ENCODE measurements at places on chromosomes 2 and 18.

GRCh38 chr2:23836971-23837565 is 89.9 kb downstream of the ATAD2B start:
- H3K4me1 ChIP-seq, result no peaks in the 10 kb centered on the region
- no peak overlapping the region for H3K4me3 ChIP-seq
- H3K27me3 ChIP-seq, result no peaks in the 10 kb centered on the region
- DNase-seq, result no peak
- H3K27ac ChIP-seq, result no peak overlapping the region

DNA sequence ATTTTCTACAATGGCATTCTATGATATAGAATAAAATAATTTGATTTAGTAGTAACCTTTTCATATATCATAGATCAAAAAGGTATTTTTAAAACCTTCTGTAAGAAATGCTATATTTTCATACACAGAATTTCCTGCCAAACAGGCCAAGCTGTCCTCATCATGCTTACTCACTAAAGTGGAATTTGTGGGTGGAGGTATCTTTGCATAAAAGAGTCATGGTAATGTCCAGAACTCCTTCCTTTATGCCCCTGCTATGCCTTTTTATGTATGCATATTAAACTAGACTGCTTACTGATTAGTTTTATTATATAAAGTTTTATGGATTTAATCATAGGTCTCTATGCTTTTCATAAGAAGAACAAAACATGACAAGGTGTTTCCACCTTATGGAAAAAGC is 27.5 kb upstream of the MARCHF7 start:
- H3K36me3 ChIP-seq, result no peaks in the 10 kb centered on the region
- no peak overlapping the region for H3K27ac ChIP-seq
- H3K4me1 ChIP-seq, result peaks cover 9% of the 10 kb centered on the region
- DNase-seq, result no peak

DNA sequence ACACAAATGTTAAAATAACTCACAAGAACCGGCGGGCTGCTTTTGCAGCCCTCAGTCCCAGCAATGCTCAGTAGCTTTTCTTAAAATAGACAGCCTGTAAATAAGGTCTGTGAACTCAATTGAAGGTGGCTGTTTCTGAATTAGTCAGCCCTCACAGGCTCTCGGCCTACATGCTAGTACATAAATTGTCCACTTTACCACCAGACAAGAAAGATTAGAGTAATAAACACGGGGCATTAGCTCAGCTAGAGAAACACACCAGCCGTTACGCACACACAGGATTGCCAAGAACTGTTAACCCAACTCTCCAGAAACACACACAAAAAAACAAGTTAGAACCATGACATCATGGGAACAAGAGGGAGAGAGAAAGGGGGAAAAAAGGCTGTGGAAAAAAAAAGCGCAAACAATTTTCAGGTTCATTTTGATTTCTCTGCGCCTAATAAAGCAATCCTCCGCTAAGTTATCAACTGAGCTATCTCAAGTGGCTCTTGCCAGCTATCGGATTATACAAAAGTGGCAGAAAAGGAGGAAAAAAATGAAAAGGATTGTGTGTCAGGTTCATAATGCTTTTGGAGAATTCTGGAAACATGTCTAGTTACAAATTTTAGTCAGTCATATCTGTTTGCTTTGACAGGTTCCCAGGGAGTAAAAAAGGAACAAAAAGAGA is 89.1 kb downstream of the ZEB2 start:
- H3K36me3 ChIP-seq, result peaks cover 13% of the 10 kb centered on the region
- peak overlapping the region; percentile 54 for H3K4me3 ChIP-seq
- peak overlapping the region; percentile 88 for H3K27ac ChIP-seq
- H3K4me1 ChIP-seq, result peaks cover 92% of the 10 kb centered on the region

DNA sequence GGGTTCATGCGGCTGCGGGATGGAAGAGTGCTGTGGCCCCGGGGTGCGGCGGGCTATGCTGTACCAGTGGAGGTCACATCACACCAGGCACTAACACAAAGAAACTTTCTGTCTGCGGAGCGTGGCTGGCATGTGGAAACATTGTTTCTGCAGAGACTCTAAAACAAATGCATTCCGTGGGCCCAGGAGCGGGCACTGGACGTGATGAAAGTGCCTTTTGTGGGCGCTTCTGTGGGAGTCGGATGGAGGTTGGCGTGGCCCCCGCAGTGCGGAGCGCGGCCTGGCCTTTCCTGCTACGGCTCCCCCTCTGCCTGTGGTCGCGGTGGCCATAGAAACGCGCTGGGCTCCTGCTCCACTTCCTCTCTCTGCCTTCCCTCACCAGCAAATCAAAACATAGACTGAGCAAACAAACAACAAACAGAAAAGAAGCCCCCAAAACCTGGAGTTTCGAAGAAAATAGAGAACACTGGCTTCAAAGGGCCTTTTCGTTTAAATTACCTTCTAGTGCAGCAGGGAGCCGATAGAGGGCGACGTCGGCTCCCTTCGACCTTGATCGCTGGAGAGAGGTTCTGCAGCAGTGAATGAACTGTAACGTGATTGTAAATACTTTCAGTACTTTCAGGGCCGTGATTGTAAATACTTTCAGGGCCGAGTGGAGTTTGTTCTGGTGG is 51.4 kb downstream of the KIF5C start:
- H3K27me3 ChIP-seq, result no peaks in the 10 kb centered on the region
- no peak overlapping the region for H3K4me3 ChIP-seq
- DNase-seq, result no peak

GRCh38 chr2:227864161-227864756 is 7.2 kb upstream of the DAW1 start:
- no peak for DNase-seq
- H3K4me3 ChIP-seq, result no peak overlapping the region
- no peaks in the 10 kb centered on the region for H3K36me3 ChIP-seq
- peaks cover 8% of the 10 kb centered on the region for H3K27me3 ChIP-seq
- H3K27ac ChIP-seq, result peak overlapping the region; percentile 60

Measured in left ventricle myocardium inferior (tissue), 1 donor.